ENCODE measurements at places on chromosomes 7 and 10.

DNA sequence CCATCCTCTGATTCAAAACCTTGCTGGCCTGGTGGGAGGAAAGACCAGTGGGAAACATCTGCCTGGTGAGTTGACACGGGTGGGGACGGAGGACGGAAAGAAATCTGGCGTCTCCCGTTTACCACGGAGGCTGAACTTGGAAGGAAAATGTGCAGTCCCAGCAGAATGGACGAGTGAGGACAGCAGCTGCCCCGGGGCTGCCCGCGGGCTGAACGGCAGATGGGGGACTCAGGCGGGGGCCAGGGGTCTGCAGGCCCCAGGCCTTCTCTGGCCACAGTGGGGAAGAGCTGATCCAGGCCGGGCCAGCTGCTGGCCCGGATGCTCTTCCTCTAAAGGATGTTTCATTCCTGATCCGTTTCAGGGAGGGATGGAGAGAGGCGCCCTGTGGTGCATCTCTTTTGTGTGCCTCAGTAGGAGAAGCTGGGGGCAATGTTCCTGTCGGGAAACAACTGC, 147.5 kb upstream of the CHST15 start:
- DNase-seq: peak; percentile 28

DNA sequence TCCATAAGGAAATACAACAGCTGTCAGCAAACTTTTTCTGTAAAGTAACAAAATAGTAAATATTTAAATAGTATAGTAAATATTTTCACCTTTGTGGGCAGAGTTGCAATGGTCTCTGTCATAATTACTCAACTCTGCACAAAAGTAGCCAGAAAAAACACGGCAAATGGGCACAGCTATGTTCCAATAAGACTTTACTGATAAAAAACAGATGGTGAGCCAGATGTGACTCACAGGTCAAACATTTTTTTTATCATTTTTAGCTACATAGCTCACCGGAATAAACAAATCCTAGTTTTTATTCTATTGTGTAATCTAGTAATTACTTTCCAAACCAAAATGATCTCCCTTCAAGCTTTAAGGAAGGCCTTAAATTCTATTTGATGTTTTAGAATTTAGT, 55.3 kb downstream of the NCAPG2 start:
- DNase-seq: no peak

DNA sequence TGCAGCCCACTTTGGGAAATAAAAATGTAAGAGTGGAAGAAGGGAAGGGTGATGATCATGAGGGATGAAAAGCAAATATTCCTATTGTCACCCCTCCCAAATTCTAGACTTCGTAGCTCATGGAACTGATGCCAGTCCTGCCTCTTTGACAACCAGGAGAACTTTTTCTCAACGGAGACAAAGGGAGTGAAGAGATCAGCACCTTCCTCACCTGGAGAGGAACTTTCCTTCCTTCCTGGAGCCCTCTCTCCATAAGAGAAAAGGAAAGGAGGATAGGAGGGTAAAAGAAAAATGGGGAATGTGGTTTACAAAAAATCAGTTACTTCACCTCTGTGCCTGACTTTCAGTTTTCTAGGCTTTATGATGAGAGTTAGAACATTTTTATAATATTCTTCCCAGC, 3.4 kb downstream of the TBX20 start:
- DNase-seq: no peak

DNA sequence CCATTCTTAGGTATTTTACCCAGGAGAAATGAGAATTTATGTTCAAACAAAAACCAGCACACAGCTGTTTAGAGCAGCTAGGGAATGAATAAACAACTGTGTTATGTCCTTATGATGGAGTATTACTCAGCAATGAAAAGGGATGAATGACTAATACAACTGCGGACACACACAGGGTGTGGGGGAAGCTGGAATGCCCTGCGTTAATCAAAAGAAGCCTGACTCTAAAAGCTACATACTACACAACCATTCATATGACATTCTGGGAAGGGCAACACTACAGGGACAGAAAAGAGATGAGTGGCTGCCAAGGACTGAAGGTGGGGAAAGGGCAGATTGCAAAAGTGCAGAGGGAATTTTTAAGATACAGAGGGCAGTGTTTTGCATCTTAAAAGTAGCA, 64.0 kb downstream of the DLG5 start:
- no peak for DNase-seq

DNA sequence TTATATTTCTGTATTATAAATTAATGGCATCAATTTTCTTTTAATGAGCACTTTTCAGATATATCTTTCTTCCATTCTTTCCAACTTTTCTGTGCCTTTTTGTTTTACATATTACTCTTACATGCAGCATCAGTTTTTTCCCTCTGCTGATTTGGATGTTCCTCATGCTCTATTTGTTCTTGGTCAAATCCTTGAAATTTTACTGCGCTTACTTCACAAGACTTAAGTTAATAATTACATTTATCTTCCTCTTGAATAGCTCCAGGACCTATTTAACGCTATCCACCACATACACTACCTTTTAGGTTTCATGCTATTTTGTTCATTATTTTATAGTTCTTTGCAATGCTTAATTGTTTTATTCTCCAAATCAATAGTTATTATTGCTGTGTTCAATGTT, 97.6 kb upstream of the CTTNBP2 start:
- DNase-seq: no peak

- DNase-seq: no peak
Measured at GRCh38 chr7:85103357-85103756, 83.5 kb downstream of the SEMA3D start.

- DNase-seq: no peak
Measured at GRCh38 chr10:120732067-120732466, 119.1 kb upstream of the WDR11 start.

- no peak for DNase-seq
Measured at GRCh38 chr7:48389977-48390376, 218.7 kb downstream of the ABCA13 start.

DNA sequence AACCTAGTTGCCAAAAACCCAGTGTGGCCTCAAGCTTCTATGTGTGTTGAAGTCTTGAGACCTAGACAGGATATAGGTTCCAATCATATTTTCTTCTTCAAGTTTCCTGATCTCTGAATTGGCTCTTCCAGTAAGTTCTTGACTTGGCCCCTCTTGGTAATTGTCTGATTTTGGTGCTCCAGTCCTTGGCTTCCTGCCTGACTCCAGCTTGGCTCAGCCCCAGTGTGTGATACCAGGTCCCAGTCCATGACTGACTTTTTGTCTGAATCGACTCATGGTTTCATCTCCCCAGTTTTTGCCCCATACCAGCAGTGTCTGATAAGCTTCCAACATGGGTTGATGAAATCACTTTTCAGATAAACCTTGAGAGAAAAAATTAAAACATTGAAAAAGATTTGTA, 72.3 kb downstream of the FAS start:
- DNase-seq: no peak
